ENCODE measurements at places on chromosomes 5 and 9. TPM values are rescaled to one million over a fixed set of nuclear protein-coding genes. Genes with fewer than 3 reads are reported as not detected.
A peak's percentile ranks its signal among the peaks of the same experiment; 100 is the strongest.

DNA sequence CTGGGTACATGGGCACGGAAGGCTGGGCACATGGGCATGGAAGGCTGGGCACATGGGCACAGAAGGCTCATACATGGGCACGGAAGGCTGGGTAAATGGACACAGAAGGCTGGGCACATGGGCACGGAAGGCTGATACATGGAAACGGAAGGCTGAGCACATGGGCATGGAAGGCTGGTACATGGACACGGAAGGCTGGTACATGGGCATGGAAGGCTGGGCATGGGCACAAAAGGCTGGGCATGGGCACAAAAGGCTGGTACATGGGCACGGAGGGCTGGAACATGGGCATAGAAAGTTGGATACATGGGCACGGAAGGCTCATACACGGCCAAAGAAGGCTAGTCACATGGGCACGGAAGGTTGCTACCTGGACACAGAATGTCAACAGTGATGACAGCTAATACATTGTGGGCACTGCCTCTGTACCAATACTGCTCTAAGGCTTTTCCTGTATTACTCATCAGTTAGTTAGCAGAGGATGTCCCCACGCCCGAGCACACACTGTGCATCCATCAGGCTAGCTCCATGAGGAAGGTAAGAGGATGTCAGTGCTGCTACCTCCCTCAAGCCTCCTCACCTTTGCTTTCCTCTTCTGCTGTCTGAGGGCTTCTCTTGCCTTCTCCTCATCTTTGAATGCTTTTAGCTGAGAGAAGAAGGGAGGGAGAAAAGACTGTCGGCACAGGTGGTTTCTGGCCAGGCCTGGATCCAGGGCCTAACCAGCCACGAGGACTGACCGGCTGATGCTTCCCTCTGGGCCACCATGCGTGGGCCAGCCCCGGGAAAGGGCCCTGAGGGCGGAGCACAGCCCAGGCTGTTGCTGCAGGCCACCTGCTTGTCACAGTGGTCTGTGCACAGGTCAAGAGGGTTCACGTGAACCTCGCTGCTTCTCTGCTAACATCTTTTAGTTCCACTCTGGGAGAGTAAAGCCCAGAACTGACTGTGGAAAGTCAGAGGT, 14.3 kb downstream of the GPX3 start:
- H3K27ac ChIP-seq = no peak overlapping the region
- peaks cover 62% of the 10 kb centered on the region for H3K36me3 ChIP-seq
- no peak for DNase-seq
- peaks cover 10% of the 10 kb centered on the region for H3K4me1 ChIP-seq
- H3K4me3 ChIP-seq = no peak overlapping the region
- H3K27me3 ChIP-seq = no peaks in the 10 kb centered on the region

- H3K4me1 ChIP-seq = peaks cover 2% of the 10 kb centered on the region
- H3K27me3 ChIP-seq = no peaks in the 10 kb centered on the region
- no peak overlapping the region for H3K27ac ChIP-seq
- no peak for DNase-seq
Observed at GRCh38 chr5:73515232-73515631, 17.0 kb downstream of the BTF3 start.

DNA sequence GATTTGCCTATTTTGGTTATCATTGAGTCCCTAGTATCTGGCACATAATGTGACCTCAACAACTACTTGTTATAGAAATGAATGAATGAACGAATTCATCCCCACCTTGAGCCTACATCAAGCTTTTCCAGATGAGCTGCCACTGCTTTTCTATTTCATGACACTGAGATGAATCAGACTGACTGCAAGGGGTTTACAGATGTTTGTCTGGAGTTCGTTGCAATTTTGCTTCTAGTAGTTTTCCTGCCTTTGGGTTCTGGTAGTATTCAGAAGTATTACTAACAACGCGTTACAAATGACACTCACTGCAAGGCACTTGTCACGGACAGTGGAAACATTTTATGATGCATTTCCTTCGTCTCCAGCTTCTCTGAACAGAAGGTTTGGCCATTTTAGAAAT, 222.3 kb downstream of the CD180 start:
- no peaks in the 10 kb centered on the region for H3K36me3 ChIP-seq
- H3K27ac ChIP-seq = no peak overlapping the region
- H3K4me1 ChIP-seq = no peaks in the 10 kb centered on the region
- DNase-seq = no peak
- H3K27me3 ChIP-seq = peaks cover 3% of the 10 kb centered on the region
- H3K4me3 ChIP-seq = no peak overlapping the region

The ZNF354C gene
- 5.8 TPM for total RNA-seq

The ANKS6 gene
- total RNA-seq = 14.6 TPM

DNA sequence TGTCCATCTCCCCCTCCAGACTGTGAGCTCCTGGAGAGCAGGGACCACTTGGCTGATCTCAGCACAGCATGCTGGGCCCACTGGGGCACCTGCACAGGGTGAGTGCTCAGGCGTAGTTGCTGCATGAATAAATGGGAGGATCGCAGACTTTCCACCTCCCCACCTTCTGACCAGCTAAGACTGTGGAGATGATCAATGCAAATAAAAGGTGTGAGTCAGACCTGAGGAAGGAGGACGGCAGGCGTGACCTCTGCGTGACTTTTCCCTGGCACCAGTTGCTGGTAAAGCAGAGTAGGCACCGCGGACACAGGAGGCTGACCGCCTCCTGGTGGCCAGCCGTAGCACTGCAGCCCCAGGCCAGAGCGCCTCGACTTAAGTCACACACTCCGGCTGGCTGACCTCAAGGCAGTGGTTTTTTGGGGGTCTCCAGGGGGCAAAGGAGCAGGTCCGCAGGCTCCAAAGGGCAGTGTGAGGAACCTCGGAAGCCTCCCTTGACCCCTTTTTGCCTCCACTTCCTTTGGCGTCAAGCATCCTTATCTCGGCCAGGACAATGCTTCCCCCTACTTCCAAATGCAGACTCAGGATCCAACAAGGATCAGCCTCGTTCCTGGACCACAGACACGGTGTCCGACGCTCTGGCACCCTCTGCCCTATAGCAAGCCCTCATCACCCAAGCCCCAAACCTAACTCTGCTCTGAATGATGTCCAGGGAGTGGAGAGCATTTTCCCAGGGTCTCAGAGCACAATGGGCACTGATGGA, 12.7 kb upstream of the TDRD7 start:
- H3K4me1 ChIP-seq = peaks cover 6% of the 10 kb centered on the region
- H3K27ac ChIP-seq = no peak overlapping the region
- peak; percentile 71 for DNase-seq
- peaks cover 6% of the 10 kb centered on the region for H3K27me3 ChIP-seq

GRCh38 chr9:137575364-137575715, 3.4 kb downstream of the DPH7 start:
- no peaks in the 10 kb centered on the region for H3K27me3 ChIP-seq
- H3K4me3 ChIP-seq = no peak overlapping the region
- H3K4me1 ChIP-seq = peaks cover 42% of the 10 kb centered on the region

- H3K4me1 ChIP-seq = peaks cover 26% of the 10 kb centered on the region
- no peak overlapping the region for H3K27ac ChIP-seq
- peaks cover 68% of the 10 kb centered on the region for H3K36me3 ChIP-seq
- DNase-seq = no peak
Observed at GRCh38 chr9:98009936-98010335, 26.8 kb downstream of the ANP32B start.

Measured in activated naive CD4-positive, alpha-beta T cell treated with anti-CD3 and anti-CD28 coated beads for 36 hours (primary cell).